ENCODE measurements at places on chromosomes 3 and 15.

DNA sequence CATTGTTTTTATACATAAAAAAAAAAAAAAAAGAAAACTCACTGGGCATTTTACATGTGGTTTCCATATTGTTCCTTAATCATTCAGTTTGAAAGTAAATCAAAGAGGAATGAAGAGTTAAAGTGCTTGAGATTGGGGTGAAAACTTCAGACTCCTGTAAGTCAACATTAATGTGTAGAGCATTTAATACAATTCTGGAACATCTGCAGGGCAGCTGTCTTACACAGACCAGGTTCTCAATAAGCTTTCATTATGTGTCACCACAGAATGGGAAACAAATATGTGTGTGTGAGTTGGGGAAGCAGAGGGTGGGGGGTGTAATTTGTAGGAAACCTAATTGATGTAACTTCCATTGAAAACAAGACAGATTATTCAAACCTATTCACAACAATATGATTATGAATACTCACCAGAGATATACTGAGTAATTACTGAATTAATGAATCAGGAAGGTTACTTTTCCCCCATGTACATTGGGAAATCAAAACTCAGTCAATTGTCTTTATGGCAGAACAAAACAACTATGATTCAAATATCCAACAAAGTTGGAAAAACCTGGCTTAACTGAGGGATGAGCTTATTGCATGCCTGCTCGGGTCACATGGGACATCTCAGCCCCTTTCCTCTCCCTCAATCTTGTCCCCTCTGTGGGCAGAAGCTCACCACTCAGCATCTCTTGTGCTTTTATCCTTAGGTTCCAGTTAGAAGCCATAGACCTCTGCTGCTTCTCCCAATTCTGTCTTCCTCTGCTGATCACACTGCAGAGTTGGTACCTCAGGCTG is 281.2 kb upstream of the THBS1 start:
- DNase-seq: no peak

GRCh38 chr3:177124882-177125281 is 72.4 kb downstream of the TBL1XR1 start:
- DNase-seq: no peak

DNA sequence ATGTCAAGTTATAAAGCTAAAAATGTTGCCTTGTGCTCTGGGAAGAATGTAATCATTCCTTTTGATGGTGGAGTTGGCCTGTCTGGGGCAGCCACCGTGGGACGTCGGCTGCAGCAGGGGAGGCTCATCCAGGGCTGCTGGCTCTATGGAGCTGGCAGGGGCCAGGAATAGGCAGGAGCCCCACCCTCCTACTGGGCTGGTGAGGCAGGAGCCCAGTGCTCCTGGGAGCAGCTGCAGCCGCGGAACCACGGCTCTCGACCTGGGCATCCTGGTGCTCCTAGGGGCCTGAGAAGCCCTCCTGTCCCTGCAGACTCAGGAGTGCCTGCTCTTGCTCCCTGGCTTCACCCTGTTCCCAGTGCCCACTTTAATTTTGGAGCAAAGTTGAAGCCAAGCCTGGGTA is 127.1 kb downstream of the DIPK2A start:
- DNase-seq: no peak

DNA sequence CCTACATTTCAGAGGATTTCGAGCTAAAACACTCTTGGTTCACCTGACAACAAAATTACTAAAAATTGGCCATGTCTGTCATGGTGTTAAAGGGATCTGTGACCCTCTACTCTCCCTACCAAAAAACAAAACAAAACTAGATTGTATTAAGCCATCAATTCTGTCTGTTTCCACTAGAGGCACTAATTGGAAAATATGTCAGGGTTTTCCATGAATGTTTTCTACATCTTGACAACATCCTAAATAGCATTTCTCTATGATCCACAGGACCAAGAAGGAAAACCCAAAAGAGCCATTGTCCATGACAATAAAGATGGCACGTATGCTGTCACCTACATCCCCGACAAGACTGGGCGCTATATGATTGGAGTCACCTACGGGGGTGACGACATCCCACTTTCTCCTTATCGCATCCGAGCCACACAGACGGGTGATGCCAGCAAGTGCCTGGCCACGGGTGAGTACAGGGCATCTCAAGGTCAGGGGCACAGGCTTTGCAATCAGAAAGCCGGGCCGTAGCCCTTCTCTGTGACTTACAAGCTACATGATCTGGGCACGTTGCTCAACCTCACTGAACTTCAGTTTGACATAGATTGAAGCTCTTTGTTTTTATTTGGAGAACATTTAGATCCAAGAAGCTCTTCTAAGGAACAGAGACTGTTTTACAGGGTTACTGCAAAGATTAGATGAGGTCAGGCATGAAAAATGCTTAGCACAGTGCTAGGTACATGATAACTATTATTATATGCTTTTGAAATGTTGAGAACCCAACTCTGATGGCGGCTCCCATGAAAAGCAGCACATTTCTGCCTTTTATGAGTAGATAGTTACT is 74.8 kb downstream of the DNASE1L3 start:
- DNase-seq: no peak

DNA sequence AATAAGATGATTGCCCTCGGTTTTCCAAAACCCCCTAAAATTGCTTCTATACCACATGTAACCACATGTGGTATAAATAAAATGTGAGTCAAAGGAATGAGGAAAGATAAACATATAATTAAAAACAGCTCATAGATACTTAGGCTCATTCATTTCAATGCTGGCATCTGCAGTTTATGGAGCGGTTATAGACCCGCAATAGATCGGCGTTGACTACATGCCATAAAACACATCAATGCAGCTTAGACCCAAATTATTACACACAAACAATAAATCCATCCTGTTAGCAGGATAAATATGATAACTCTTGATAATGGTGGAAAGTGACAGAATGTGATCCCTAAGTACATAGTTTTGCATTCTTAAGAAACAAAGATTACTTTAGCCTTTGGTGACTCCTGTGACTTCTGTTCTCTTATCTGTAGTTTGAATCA is 143.7 kb downstream of the NR2F2 start:
- no peak for DNase-seq

DNA sequence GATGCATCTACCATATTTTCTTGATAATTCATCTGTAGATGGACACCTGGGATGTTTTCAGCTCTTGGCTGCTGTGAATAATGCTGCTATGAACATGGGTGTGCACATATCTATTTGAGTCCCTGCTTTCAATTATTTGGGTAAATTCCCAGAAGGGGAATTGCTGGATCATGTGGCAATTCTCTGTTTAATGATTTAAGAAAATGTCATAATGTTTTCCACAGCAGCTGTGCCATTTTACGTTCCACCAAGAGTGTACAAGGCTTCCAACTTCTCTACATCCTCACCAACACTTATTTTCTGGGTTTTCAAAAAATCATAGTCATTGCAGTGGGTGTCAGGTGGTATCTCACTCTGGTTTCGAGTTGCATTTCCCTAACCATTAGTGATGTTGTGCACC is 64.4 kb downstream of the NSMCE3 start:
- DNase-seq: no peak

- DNase-seq: no peak
Measured at GRCh38 chr3:10240799-10241198, 7.5 kb upstream of the TATDN2 start.

All from hematopoietic multipotent progenitor cell (in vitro differentiated cells).